Pancreas (tissue), 10 donors: ENCODE measurements at places on chromosomes 2 and 18.

- no peaks in the 10 kb centered on the region for H3K27me3 ChIP-seq
- H3K36me3 ChIP-seq = no peaks in the 10 kb centered on the region
- no peak overlapping the region for H3K4me3 ChIP-seq
Observed at GRCh38 chr2:57869758-57870344, 176.8 kb upstream of the VRK2 start.

- no peaks in the 10 kb centered on the region for H3K36me3 ChIP-seq
- no peak overlapping the region for H3K27ac ChIP-seq
- H3K4me3 ChIP-seq = no peak overlapping the region
- H3K27me3 ChIP-seq = no peaks in the 10 kb centered on the region
- no peak for DNase-seq
- H3K4me1 ChIP-seq = no peaks in the 10 kb centered on the region
Observed at GRCh38 chr2:88331239-88331638, 121.3 kb downstream of the FOXI3 start.

GRCh38 chr2:204794624-204795023 lies 249.3 kb downstream of the PARD3B start:
- no peaks in the 10 kb centered on the region for H3K36me3 ChIP-seq
- H3K4me1 ChIP-seq = no peaks in the 10 kb centered on the region
- no peak for DNase-seq
- H3K27ac ChIP-seq = no peak overlapping the region
- H3K4me3 ChIP-seq = no peak overlapping the region

DNA sequence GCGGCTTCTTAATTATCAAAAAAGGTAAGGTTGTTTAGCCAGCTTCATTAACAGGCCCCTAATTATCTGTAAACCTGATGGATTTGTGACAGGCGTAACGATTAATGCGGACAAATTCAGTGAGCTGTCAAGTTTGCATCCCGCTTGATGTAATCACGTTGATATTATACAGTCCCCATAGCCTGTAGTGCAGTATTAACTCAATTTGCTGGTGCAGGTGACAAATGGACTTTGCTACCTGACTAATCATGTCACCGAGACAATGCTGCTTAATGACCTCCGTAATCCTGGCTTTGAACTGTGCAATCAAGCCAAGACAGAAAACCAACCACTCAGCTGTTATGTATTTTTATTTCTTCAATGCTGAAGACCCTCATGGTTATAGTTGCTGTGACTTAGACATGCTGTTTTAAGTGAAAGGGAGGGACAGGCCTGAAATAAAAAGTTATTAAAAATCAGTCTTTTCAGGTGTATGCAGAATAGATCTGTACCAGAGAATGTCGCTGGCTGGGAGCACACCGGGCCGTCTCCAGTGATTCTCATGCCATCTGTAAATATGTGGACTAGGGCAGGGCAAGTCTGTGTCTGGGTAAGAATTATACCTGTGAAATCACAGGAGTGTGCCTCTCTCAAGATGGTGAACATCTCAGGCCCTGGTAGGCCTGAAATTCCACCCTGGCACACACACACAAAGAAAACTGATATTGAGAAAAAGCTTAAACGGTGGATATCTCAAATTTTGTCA lies 4.3 kb downstream of the TSHZ1 start:
- DNase-seq = no peak
- peaks cover 43% of the 10 kb centered on the region for H3K4me1 ChIP-seq
- peak overlapping the region; percentile 80 for H3K27ac ChIP-seq
- H3K27me3 ChIP-seq = no peaks in the 10 kb centered on the region
- no peaks in the 10 kb centered on the region for H3K36me3 ChIP-seq

- H3K4me1 ChIP-seq = no peaks in the 10 kb centered on the region
- DNase-seq = no peak
- H3K36me3 ChIP-seq = no peaks in the 10 kb centered on the region
- no peaks in the 10 kb centered on the region for H3K27me3 ChIP-seq
- no peak overlapping the region for H3K27ac ChIP-seq
Observed at GRCh38 chr2:28322981-28323396, 69.7 kb upstream of the FOSL2 start.

GRCh38 chr2:140200764-140201163 lies 1420.6 kb upstream of the NXPH2 start:
- H3K4me3 ChIP-seq = no peak overlapping the region
- no peak for DNase-seq
- H3K27ac ChIP-seq = no peak overlapping the region
- H3K27me3 ChIP-seq = no peaks in the 10 kb centered on the region

DNA sequence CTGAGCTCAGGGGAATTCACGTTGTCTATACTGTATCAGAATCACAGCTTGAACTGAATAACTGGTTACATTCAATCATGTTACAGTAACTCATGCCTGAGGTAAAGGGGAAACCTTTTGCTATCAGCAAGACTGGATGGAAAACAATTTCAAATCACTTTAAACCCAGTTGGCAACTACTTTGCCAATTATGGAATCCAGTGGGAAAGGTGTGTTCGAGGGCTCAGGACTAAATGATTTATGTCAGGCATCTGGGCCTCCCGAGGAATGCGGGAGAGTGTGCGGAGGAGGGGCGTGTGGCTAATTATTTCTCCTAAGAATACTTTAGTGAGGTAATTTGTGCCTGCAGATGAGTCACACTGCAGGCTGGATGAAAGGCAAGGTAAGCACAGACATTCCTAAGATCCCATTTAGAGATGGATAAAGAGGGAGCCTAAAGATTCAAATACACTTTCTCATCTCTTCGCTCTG lies 100.1 kb downstream of the HRH4 start:
- no peak for DNase-seq
- no peak overlapping the region for H3K4me3 ChIP-seq
- no peak overlapping the region for H3K27ac ChIP-seq
- H3K36me3 ChIP-seq = no peaks in the 10 kb centered on the region
- H3K4me1 ChIP-seq = no peaks in the 10 kb centered on the region
- H3K27me3 ChIP-seq = no peaks in the 10 kb centered on the region

DNA sequence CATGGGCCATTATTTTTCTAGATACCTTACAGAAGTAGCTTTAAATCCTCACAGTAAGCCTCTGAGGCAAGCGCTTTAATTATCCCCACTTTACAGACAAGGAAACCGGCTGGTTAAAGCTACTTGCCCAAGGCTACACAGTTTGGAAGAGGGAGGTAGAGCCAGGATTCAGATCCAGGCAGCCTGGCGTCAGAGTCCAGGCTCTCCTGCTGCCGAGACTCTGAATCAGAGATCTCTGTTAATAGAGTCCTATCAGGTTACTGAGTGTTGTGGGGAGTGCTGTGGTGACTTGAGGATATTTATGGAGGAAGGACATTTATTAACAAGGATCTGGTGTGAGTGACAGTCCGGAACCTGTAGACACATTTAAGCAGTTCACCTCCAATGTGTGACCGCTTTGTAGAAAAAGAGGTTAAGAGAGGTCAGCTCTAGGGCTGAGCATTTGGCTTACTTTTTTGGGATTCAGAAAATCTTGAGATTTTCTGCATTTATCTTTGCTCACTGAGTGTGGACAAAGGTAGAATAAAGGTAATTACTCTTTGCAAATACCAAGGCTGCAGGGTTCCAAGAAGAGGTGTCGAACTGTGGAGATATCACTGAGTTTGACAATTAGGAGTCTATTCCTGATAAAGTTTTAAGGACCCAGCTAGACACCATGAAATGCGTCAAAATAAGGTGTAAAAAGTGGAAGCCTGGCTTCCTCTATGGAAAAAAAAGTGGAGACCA lies 1.6 kb upstream of the CEP192 start:
- no peak for DNase-seq
- no peak overlapping the region for H3K4me3 ChIP-seq
- no peak overlapping the region for H3K27ac ChIP-seq
- peaks cover 9% of the 10 kb centered on the region for H3K4me1 ChIP-seq
- no peaks in the 10 kb centered on the region for H3K36me3 ChIP-seq
